ENCODE measurements at places on chromosomes 12 and 14.

- DNase-seq = no peak
These were observed 310.3 kb downstream of the DPF3 start for GRCh38 chr14:72583316-72584272.

DNA sequence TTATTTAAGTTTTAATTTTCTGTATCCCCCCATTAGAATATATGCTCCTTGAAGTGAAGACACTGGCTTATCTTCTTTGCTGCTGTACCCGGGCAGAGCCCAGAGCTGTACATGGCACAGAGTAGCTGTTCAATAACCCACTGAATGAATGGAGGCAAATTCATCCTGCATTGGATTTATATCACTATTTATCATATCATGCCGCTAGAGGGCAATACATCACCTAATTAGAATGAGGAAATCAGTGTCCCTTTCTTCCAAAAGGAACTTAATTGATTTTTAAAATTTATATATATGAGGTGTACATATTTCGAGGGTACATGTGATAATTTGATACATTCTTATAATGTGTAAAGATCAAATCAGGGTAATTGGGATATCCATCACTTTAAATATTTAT, 89.2 kb upstream of the TMEM260 start:
- DNase-seq = no peak

- DNase-seq = no peak
These were observed 6.5 kb downstream of the XRCC3 start for GRCh38 chr14:103708750-103709187.

- peak; percentile 3 for DNase-seq
These were observed 54.1 kb downstream of the BEGAIN start for GRCh38 chr14:100532906-100533655.

DNA sequence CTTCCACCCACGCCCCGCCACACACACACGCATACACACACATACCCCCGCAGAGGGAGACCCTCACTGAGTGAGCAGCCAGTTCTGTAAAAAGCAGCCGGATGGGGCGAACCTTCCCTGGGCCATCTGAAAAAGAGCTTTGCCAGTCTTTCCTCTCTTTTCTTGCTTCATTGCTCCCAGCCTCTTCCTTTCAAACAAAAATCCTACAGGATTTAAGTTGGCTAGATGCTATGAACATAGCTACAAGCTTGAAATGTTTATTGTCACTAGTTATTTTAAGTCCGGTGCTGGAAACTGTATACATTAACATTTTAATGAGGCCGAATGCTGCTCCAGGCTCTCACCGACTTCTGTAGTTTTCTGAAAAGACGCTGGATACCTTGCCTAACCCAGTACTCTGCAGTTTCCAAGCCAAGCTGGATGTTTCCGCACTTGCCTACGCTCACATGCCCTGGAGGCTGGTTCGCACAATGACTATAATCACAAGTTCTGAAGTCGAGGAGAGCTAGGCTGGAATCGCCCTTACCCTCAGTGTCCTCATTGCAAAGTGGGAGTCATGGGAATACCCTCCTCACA, 39.2 kb downstream of the LTBP2 start:
- no peak for DNase-seq

DNA sequence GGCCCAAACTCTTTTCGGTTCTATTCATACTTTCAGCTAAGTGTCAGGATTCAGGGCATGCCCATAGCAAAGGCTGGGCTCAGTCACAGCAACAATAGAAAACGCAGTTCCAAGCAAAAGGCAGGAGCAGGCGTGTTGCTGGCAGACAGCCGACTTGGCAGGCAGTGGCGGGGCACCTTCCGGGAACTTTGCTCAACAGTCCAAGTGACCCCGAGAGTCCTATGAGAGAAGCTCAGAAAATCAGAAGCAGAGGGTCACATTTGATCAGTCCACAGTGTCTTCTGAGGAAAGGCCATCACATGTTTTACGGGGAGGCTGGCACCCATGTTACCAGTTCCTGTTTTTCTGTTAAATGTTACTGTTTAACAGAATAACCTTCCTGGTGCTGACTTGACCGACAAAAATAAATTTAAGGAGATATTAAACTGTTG, 115.0 kb downstream of the DACT1 start:
- DNase-seq = no peak

- DNase-seq = no peak
These were observed 32.8 kb downstream of the HVCN1 start for GRCh38 chr12:110656071-110656655.

- DNase-seq = no peak
These were observed 9.2 kb upstream of the PLEKHG3 start for GRCh38 chr14:64695071-64695470.

DNA sequence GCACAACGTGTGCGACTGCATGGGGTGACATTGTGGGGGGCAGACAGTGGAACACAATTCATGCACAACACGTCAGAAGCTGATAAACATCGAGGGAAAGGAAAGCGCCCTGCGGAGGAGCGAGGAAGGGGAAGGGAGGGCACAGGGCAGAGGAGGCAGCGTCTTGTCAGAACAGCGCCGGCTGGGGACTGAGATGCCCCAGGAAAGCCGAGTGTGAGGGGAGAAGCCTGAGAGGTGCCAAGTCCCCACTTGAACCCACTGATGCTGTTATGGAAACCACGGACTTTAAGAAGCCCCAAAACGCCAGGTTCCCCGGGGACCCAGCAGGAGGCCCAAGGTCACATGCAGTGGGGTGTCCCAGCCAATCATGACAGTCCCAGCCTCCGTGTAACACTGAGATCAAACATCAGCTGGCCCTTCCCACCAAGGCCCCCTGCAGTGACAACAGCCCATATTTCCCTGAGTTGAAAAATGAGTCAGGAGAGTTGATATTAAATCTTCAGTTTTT, 70.0 kb downstream of the GALNT9 start:
- DNase-seq = no peak

GRCh38 chr12:34386621-34387255, 364.4 kb downstream of the ALG10 start:
- no peak for DNase-seq

DNA sequence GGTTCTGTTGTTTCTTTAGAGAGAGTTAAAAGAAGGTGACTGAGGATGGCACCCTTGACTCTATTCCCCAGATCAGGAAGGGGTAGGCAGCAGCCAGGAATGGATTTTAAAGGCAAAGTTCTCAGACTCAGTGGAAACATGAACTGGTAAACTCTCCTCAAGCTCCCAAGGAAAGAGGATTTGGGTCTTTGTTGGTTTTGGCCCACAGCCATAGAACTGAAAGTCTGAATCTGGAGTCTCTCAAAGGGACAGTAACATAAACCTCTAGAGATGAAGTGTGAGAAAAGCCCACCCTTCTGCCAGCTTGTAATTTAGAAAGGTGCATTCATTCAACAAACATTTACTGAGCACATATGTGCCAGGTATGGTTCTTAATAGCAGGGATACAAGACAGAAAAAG, 28.6 kb upstream of the BLTP3B start:
- DNase-seq = no peak

All from T-helper 17 cell (primary cell).